Activated CD4-positive, alpha-beta memory T cell treated with anti-CD3 and anti-CD28 coated beads for 36 hours (primary cell): ENCODE measurements at places on chromosomes 1 and 21. TPM values are rescaled to one million over a fixed set of nuclear protein-coding genes. Genes with fewer than 3 reads are reported as not detected.

DNA sequence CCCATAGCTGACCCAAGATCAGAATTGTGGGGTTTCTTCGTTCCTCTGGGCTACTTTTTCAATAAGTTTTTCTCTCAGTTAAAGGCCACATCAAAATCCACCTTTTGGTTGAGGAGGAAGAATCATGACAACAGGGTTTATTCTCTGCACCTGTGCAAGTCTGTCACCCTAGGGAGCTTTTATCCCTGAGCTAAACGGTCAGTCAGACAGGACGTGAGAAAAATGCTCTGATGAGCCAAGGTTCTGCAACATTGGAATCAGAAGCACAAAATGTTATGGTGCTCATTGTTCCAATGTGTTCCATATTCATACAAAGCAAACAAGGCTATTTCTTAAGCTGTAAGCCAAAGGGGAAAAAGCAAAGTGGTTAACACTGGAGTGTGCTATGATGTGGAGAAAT is 7.4 kb upstream of the ERICH3 start:
- no peaks in the 10 kb centered on the region for H3K36me3 ChIP-seq
- H3K4me3 ChIP-seq = no peak overlapping the region
- peaks cover 5% of the 10 kb centered on the region for H3K4me1 ChIP-seq
- DNase-seq = no peak
- H3K27me3 ChIP-seq = peaks cover 16% of the 10 kb centered on the region

Gene OR2L2
- 0.07 TPM for total RNA-seq

Gene S100A3
- not detected for total RNA-seq

Gene SLC2A5
- total RNA-seq = not detected

Gene TSPAN1
- 0.83 TPM for total RNA-seq

DNA sequence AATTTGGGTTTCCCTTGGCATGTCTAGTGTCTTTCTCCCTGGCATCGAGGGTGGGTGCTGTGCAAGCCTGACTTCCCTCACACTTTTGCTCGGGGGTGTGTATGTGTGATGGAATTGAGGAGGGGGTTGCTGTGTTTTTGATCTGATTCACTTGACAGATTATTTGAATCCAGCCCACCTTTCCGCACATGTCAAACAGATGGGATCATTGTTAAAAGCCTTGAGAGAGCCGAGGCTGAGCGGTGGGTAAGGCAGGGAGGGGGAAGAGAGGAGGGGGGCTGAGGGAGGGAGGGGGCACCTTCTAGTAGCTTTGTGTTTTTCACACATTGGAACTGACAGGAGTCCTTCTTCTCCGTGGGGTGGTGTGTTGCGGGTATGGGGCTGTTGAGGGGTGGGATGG is 90.0 kb downstream of the PAPPA2 start:
- no peaks in the 10 kb centered on the region for H3K36me3 ChIP-seq
- peaks cover 21% of the 10 kb centered on the region for H3K27me3 ChIP-seq
- no peak overlapping the region for H3K4me3 ChIP-seq
- DNase-seq = no peak

- H3K4me1 ChIP-seq = no peaks in the 10 kb centered on the region
- no peak overlapping the region for H3K27ac ChIP-seq
- H3K4me3 ChIP-seq = no peak overlapping the region
- no peaks in the 10 kb centered on the region for H3K36me3 ChIP-seq
Measured at GRCh38 chr1:17523321-17524041, 16.0 kb upstream of the ARHGEF10L start.

DNA sequence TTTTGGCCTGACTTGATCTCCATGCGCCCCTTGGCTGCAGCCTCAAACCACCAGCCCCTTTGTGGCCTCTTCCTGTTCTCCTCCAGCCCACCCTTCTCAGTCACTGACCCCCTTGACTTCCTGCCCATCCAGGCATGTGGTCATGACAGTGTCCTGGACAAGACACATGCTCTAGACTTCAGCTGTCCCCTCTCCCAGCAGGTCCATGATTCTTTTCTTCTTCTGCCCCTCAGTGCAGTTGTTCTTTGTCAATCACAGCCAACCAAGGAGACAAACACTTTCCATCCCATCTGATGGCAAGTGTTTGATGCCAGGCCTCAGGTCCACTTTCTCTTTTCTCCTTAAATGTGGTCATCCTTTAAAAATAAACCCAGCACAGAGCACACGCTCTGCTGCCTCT is 49.7 kb downstream of the SYT6 start:
- no peaks in the 10 kb centered on the region for H3K4me1 ChIP-seq
- H3K27ac ChIP-seq = no peak overlapping the region
- no peak overlapping the region for H3K4me3 ChIP-seq
- no peaks in the 10 kb centered on the region for H3K36me3 ChIP-seq

DNA sequence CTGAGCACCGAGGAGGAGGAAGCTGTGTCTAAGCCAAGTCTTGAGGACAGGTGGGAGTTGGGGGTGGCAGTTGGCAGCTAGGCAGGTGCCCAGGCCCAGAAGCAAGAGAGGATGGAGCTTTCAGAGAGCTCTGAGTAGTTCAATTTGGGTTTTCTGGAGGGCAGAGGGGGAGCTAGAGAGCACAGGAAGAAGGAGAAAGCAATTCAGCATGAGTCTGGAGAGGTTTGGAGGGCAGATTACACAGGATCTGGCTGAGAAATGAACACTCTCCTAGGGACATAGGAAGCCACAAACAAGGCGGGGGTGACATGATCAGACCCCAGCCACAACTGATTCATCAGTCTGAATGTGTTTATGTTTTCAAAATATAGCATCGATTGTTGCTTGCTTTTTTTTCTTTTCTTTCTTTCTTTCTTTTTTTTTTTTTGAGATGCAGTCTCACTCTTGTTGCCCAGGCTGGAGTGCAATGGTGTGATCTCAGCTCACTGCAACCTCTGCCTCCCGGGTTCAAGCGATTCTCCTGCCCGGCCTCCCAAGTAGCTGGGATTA is 23.8 kb downstream of the PTPRF start:
- H3K4me3 ChIP-seq = no peak overlapping the region
- H3K27ac ChIP-seq = no peak overlapping the region
- no peaks in the 10 kb centered on the region for H3K36me3 ChIP-seq
- H3K27me3 ChIP-seq = peaks cover 6% of the 10 kb centered on the region
- peak; percentile 20 for DNase-seq

Gene PGLYRP3
- not detected for total RNA-seq

Gene TDRD5
- total RNA-seq = not detected
